ENCODE measurements at places on chromosomes 1 and 21. TPM values are rescaled to one million over a fixed set of nuclear protein-coding genes. Genes with fewer than 3 reads are reported as not detected.

DNA sequence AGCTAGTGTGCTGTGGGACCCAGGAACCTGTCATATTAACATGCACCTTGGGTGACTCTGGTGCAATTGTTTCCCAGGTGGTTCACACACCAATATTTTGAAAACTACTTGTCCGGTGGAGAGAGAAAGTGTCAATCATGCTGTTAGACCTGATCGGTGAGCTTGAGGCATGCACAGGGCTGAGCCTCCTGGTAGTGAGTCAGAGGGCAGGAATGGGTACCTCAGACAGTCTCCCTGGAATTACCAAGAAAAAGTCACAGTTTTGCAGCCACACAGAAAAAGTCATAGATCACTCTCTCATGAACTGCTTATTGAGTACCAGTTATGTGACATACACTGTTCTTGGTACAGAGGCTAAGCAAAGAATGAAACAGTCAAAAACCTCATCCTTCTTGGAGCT is 140.1 kb upstream of the NFIA start:
- peaks cover 4% of the 10 kb centered on the region for H3K27me3 ChIP-seq
- no peak for DNase-seq
- no peaks in the 10 kb centered on the region for H3K36me3 ChIP-seq
- H3K27ac ChIP-seq = no peak overlapping the region
- no peaks in the 10 kb centered on the region for H3K4me1 ChIP-seq

- H3K4me3 ChIP-seq = no peak overlapping the region
- no peak overlapping the region for H3K27ac ChIP-seq
- H3K36me3 ChIP-seq = no peaks in the 10 kb centered on the region
- no peaks in the 10 kb centered on the region for H3K4me1 ChIP-seq
- no peak for DNase-seq
These were observed 25.4 kb upstream of the CGN start for GRCh38 chr1:151485685-151486255.

DNA sequence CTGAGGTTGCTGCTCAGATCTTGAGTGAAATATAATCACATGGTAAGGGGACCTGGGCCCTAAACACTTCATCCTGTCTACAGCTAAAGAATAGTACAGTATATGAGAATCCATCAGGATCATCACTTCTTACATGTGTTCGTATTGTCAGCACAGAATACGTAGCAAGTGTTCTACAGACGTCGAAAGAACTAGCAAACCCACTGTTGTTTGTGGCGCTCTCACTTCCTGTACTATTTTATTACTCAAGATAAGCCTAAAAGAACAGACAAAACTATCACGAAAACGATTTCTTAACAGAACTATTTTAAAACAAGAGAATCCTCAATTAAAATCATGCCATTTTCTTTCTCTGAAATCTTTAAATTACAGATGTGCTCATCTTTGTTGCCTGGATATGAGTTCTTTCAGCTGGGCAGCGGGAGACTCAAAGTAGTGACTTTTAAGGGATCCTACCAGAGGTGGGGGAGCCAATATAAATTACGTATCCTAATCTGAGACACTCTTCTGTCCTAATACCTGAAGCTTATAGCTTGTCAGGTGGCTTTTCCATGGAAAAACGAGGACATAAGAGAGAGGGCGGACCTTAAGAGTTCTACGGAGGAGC is 724 bp downstream of the ST7L start:
- DNase-seq = peak; percentile 71
- peak overlapping the region; percentile 100 for H3K4me3 ChIP-seq
- H3K27me3 ChIP-seq = no peaks in the 10 kb centered on the region
- peak overlapping the region; percentile 98 for H3K27ac ChIP-seq
- H3K36me3 ChIP-seq = peaks cover 15% of the 10 kb centered on the region
- H3K4me1 ChIP-seq = peaks cover 31% of the 10 kb centered on the region

CXADR gene
- 0.36 TPM for total RNA-seq

DNA sequence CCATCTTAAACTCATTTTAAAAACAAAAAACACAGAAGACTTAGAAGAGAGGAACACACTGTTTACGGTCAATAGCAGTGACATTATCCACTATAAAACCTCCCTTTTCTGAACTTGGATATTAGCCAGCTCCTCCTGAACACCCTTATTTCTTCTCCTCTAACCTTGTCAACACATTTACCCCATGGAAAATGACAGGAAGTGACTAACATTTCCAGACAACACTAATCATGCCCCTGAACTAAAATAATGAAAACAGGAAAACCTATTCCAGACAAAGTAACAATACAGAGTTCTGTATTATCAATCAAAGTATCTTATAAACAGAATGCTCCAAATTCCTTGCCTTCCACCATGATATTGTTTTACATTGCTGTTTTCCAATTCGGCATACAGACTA is 45.3 kb downstream of the PALMD start:
- DNase-seq = no peak
- no peaks in the 10 kb centered on the region for H3K27me3 ChIP-seq
- H3K27ac ChIP-seq = no peak overlapping the region
- H3K4me3 ChIP-seq = no peak overlapping the region

Measured in osteoblast (primary cell).